ENCODE measurements at places on chromosomes 6 and 20. TPM values are rescaled to one million over a fixed set of nuclear protein-coding genes. Genes with fewer than 3 reads are reported as not detected.

The FAM229B gene
- total RNA-seq: 3.8 TPM

DNA sequence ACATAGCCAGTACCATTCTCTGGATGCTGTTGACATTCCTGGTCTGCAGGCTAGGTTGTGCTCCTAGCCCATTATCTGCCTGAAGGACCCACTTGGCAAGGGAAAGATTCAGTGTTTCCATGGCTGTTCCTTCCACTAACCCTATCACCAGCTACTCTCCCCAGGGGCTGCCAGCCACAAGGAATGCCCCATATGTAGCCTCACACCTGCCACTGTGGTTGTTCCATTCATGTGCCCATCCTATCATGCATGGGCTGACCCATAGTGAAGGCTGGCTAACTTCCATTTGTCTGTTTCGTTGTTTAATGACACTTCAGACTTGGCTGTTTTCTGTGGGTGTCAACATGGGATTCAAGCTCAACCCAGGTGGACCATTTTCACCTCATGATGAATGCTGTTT lies 25.6 kb upstream of the HLA-A start:
- no peak for DNase-seq

DNA sequence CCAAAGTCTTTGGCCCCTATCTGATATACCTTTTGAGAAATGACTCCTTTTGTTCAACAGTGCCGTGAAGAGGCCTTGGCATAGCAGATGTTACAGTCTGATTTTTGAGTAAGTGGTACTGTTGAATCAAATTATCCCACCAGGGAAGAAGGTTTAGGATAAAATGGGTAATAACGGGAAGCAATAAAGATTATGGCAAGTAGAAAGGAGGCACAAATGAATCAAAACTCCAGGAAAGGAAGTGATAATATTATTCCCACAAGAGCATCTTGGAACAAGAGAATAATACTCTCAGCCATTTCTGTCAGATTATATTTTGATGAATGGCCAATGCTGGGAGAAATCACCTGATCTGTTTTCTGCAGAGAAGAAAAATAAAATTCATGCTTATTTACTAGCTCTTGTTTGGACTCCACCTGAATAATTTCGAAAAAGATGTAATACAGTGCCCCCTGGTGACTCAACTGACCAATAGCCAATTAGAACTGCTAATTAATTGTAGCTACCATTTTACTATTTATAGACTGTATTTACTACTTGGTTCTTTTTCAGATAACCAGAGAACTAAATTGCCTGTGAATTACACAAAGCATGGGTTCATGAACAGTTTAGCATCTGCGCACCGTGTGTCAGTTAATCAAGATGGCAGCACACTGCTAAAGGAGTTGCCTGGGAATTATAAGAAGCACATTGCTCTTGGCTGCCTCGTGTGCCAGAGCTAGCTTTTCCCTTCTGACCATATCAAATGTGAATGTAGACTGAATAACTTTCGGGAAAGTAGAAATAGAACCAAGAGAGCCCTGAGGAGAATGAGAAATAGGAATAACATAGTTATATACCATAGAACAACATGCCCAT lies 78.5 kb upstream of the TRDN start:
- no peak for DNase-seq

DNA sequence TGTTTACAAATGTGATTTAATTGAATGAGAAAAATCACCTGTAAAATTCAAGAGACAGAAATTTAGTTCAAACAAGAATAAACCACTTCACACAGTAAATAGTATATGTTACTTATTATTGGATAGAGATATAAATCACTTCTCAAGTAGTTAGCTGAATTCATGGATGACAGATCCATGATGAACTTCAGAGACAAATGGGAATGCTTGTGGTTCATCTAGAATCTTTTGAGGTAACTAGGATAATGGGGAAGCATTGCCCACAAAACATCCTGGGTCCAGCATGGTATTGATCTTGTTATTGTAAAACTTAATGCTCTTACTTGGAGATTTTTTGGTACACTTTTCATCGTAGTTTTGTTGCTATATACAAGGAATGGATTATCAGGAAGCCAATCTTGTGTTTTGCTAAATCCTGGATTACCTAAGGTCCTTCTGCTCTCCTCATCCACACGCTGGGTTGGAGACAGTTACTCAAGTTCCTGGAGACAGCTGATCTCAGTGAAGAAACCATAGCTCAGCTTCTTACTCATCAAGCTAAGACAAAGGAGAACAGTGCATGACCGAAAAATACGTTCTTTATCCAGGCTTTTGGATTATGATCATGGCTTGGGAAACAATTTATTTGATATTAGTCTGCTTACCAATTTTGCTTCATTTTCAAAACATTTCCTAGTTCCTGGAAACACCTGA lies 142.5 kb upstream of the PREP start:
- no peak for DNase-seq

The DZANK1 gene
- 1.6 TPM for total RNA-seq

GRCh38 chr6:6842291-6842690 lies 253.8 kb downstream of the LY86 start:
- DNase-seq: no peak

The SIRPB2 gene
- not detected for total RNA-seq

GRCh38 chr6:167116109-167116837 lies 6.6 kb upstream of the CCR6 start:
- no peak for DNase-seq

DNA sequence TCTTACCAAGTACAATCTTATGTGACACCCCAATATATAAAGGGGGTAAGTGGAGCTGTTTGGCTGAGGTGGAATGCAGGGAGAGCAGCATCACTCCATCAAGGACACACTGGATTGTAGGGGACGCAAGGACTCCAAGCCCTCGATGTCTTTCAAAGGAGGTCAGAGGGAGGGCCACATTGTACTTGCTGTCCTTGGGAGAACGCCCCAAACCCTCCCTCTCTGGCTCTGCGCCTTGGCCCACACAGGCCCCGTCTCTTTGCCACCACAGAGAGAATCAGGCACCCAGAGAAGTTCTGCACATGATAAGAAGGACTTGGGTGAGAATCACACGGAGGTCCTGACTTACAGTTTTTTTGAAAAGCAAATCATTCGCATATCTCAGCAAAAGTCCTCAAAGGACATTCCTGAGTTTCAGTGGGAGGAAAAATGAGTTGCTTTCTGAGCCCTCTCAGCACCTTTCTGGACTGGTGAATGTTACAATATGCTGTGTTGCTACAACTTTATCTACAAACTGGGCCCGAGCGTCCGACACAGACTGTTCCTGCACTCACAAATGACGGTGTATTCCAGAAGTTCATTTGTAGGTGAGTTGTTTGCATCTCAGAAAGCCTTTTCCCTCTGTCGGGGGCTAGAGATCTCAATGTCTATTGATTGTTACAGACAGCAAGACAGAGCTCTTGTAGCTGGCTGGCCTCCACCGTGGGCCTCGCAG lies 92.5 kb upstream of the AKAP12 start:
- no peak for DNase-seq

GRCh38 chr6:102039441-102039840 lies 645.9 kb downstream of the GRIK2 start:
- DNase-seq: no peak

The TAF4 gene
- total RNA-seq: 27.0 TPM

The SCUBE3 gene
- total RNA-seq: 0.03 TPM

DNA sequence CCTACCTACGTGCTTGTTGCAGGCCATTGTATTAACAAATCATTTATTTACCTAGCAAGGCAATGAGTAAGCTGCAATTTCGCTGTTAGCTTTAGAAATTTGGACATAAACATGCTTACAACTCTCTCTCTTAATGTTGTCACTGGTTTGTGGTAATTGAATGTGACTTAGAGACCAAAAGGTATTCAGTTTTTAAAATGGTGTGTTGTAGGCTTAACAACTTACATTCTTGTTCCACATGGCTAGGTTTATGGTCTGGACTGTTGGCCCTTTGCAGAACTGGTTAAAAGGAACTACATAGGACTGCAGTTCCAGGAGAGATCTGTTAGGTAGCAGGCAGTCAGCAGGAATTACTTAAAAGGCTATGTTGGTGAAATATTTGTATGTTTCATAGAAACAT lies 10.3 kb upstream of the CTAGE9 start:
- DNase-seq: no peak

GRCh38 chr6:53818858-53819609 lies 24.2 kb downstream of the LRRC1 start:
- no peak for DNase-seq

DNA sequence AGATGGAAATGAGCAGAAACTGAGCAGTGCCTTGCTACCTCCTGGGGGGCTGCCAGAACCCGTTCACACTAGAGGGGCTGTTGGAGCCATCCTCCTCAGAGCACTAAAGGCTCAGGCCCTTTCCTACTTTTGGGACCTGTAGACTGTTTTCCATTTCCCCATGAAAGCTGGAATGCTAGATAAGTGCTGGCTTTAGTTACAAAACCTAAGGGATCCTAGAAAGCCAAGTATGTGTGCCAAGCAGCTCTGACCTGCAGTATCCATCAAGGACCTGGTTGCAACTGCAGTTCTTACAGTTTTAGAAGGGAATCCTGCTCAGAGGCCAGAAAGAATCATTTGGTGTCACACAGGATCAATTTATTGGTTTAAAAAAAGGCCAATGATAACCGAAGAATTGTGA lies 176.7 kb upstream of the COL21A1 start:
- DNase-seq: no peak

DNA sequence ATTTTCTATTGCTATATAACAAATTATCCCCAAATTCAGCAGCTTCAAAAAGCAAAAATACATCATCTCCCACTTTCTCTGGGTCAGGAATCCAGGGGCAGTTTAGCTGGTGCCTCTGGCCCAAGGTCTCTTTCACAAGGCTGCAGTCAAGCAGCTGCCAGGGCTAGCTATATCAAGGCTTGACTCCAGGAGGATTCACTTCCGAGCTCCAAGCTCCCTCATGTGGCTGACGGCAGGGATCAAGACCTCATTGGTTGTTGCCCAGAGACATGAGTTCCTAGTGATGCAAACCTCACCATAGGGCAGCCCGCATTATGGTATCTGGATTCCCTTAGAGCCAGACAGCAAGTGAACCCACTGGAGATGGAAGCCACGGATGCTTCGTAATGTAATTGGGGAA lies 1.3 kb upstream of the VNN1 start:
- no peak for DNase-seq

The ERVFRD-1 gene
- not detected for total RNA-seq

GRCh38 chr6:41799559-41799911 lies 12.0 kb downstream of the TOMM6 start:
- no peak for DNase-seq

The ETV7 gene
- 4.9 TPM for total RNA-seq

DNA sequence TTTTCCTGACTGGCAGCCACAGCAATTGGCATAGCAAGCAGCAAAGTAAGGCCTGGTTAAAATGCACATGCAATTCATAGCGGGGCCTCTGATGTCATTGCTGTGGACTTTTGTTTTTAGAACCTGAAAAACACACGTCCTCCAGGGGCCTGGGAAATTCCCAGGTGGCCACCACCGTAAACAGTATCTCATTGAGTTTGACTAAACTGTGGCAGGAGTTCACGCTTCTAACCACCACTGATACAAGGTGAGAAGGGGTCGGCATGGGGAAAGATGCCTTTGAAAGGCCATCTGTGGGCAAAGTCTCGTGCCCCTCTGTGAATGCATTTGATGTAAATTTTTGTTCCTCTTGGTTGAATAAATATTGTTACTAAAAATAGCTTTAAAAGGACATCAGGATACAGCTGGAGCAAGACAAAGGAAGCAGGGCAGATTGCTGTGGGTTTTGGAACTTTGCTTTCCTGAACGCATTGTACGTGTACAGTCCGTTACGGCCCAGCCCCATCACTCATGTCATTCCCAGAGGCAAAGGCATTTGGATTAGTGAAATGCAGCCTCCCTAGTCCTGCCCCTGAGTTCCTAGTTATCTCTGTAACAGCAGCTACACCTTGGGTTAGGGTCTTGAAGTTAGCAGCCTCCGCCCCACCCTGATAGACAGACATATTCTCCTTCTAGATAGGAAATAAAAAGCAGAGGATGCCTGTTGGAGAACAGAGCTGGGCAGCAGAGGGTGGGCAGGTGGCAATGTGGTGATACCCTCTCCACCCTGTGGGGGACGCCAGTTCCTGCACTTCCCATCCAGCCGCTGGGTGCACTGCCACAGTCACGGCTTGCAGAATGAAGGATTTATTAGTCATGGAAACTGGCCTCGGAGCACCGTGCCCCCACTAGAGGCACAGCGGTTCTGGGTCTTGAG lies 80.3 kb downstream of the ZDHHC14 start:
- DNase-seq: no peak

DNA sequence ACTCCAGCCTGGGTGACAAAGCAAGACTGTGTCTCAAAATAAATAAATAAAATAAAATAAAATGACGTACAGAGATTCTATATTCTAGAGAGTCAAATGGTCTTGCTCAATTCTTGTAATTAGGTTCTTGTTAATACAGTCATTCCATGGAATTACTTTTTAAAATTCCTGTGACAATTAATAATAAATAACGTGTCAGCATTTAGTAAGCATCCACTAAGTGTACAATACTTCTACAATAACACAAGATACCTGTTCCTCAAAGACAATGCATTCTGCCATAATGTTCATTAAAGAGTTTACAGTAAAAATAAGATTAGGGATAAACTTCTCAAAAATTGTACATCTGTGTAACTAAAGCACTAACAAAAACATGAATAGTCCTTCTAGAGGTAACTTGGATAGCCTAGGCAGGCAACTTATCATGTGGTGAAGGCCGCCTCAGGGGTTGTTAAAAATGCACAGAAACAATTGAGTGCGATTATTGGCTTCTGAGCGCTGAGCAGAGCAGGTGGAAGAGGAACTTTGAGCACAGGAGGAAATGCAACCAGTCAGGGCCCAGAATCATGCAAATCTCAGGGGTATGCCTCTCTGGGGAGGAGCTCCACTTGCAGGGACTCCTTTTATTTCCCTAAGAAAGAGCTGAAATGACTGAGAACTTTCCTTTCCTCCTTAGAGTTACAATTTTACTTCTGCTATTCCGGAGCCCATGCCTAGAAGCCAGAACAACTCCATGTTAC lies 37.1 kb downstream of the QRSL1 start:
- no peak for DNase-seq

GRCh38 chr6:79673947-79674346 lies 42.8 kb downstream of the SH3BGRL2 start:
- no peak for DNase-seq

- DNase-seq: no peak
Measured at GRCh38 chr6:165059032-165059431, 250.4 kb downstream of the C6orf118 start.

DNA sequence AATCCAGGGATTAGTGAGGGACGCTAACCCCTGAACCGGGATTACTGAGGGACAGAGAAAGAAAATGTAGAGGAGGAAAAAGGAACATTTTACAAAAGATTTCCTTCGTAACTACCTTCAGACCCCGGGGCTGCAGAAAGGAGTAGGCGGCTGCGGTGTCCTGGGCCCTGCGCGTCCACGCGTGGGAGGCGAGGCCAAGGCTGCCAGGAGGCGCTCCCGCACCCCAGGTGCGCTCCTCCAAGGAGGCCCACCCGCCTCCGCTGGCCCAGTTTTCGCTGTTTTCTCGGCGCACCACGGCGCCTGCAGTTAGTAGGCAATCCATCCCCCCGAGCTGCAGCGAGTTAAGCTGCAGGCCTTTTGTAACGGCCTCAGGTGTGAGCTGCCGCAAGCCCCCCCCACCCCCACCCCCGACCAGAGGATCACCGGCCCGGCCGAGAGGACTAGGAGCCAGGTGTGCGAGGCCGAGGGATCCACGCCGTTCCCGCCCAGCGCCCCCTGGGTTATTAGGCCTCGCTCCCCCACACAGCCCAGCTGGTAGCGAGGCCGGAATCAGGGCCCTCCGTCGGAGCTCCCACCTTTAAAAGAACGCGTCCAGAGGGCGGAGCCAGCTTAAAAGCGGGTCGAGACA lies 380.3 kb upstream of the ARID1B start:
- peak; percentile 15 for DNase-seq

The EFCAB8 gene
- 0.40 TPM for total RNA-seq

The SIRPB1 gene
- 0.73 TPM for total RNA-seq

All from activated T-cell treated with anti-CD3 and anti-CD28 coated beads, Interleukin-2, amount 50 U/mL, for 4 hours (primary cell).